ENCODE measurements at places on chromosomes 7 and 10.

GRCh38 chr10:45581582-45582385 lies 90.8 kb downstream of the ZFAND4 start:
- DNase-seq = no peak

DNA sequence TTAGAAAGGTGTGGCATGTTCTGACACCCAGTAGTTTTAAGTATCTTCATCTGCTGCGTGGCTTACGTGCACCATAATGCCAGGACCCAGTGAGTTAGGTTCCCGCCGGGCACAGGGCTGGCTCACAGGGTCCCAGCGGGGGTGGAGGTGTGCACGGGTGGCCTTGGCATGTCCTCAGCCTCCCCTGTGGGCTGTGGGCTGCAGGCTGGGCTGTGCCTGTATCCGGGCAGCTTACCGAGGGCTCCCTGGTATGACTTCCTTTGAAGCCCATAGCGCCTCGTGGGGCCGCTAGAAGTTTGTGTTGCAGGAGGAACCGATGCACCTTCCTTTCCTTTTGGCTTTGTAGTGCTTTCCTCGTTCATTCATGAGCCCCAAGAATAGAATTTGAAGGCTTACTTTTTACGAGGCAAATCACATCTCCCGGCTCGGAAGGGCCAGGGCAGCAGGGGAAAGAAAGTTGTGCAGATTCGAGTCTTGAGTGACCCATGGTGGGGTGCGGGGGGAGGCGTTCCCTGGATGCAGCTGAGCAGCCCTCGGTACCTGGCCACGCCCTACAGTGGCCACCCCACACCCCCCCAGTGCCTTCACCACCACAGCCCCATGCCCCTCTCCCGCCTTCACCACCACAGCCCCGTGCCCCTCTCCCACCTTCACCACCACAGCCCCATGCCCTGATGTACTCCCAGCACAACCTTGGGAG lies 113.2 kb downstream of the WDR37 start:
- DNase-seq = peak; percentile 58

GRCh38 chr7:116180302-116180701 lies 30.0 kb upstream of the TES start:
- no peak for DNase-seq

DNA sequence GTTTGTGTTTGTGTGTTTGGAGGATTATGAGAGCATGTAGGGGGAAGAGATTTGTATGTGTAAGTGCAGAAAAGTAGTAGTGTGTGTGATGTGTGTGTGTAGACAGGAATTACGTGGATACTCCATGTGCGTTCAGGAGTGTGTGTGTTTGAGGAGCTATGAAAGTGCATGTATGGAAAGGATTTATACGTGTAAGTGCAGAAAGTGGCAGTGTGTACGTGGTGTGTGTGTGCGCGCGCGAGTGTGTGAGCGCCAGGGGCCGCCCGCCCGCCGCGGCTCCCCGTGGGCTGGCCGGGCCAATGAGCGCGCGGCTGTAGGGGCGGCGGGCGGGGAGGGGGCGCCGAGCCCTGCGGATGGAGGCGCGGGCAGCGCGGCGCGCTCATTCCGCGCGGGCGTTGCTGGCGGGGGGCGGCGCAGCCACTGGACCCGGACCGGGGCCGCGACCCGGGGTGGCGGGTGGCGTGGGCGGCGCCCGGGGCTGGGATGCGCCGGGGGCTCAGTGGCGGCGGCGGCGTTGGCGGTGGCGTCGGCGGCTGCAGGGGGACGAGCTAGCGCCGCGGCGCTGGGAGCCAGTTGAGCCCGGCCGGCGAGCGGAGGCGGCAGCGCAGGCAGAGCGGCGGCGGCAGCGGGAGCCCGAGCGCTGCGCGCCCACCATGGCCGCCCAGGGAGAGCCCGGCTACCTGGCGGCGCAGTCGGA lies at the start of gene BICC1:
Gene BICC1, plus strand, starts transcription at position 382 of the 697 bp plus-strand sequence. Its CDS starts 272 bp downstream, at position 654.
- DNase-seq = peak; percentile 58

- no peak for DNase-seq
These were observed 135.9 kb downstream of the MAD1L1 start for GRCh38 chr7:2096692-2097387.

DNA sequence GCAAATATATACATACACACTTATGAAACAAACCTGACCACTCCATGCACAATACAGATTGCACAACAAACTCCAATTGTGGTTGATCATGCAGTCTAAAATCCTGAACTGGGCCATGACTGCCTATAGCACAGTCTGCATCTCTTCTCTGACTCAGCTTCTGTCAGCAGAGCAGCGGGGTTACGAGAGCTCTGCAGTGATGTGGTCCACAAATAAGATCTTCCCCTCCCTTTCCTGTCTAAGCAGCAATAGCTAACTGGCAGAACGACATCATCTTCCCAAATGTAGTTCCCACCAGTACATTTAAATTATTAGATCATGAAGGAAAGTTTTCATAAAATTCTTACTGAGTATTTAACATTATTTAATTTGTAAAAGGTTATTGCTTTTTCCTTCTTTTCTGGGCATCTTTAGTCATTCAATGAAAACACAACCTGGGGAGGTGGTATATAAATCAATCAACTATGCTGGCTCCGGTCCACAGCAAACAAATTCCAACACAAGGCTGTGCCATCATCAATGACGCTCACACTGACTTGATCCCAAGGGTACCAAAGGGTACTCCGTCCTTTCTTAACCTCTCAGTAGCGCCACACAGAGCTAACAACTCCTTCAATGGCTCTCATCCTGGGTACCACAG lies 17.1 kb downstream of the ARHGAP21 start:
- peak; percentile 68 for DNase-seq

DNA sequence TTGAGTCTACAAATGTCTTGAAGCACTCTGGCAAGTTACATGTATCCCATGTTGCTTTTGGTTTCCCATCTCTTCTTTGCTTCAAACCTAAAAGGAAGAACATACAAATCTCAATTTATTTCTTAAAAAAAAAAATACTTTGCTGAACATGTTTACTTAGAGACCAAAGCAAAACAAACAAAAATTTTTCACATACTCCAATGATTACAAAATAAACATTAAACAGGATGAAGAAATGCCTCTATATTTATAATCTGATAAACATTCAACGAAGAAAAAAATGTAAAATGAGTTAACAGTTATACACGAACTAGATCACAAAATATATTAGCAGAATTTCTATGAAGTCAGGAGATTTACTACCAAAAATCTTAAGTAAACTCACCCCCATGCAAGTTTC lies 31.3 kb downstream of the FAM204A start:
- DNase-seq = no peak

GRCh38 chr7:151231080-151231479 lies 1.2 kb upstream of the CHPF2 start:
- no peak for DNase-seq

- DNase-seq = no peak
These were observed 56.6 kb upstream of the STEAP4 start for GRCh38 chr7:88363249-88363648.

DNA sequence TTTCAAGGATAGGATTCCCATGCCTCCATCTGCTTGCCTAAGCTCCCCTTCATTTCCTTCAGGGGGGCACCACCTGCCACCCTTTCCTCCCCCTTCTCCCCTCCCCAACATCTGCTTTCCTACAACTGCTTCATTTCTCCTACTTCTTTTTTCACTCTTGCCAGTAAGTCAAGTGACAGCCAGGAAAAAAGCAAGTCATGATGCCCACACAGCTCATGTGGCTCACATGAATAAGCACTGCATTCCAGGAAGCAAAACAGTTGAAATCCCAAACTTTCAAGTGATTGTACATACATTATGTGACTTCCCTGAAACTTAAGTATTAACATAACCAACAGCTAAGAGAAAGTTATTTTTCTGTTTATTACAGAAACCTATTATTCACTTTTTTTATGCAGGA lies 78.6 kb downstream of the TNS3 start:
- no peak for DNase-seq

- no peak for DNase-seq
These were observed 66.9 kb upstream of the ARHGAP21 start for GRCh38 chr10:24790599-24790998.

GRCh38 chr10:62021128-62021665 lies 119.7 kb downstream of the ARID5B start:
- no peak for DNase-seq

DNA sequence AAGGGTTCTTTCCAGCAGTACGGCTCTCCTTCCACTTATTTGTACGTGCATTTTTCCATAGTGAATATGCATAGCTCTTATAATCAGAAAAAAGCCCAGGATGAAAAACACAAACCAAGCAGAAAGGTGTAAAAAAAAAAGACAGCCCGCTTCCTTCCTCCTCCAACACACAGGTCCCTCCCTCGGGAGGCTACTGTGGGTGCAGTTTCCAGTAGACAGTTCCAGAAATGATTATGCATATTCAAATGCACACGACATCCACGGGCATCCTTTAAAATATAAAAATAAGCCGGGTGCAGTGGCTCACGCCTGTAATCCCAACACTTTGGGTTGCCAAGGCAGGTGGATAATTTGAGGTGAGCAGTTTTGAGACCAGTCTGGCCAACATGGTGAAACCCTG lies 59.9 kb downstream of the TNRC18 start:
- DNase-seq = no peak

DNA sequence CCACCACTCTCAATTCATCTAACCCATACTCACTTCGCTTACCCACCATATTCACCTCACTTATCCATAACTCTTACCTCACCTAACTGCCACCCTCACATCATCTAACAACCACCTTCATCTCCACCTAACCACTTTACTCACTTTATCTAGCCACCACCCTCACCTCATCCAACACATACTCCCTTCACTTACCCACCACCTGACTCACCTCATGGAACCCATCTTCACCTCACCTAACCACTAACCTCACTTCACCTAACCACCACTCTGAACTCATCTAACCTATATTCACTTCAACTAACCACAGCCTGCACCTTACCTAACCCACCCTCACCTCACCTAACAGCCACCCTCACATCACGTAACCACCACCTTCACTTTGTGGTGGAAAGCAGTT lies 84.2 kb downstream of the VIPR2 start:
- no peak for DNase-seq

GRCh38 chr10:23884670-23885069 lies 324.3 kb upstream of the KIAA1217 start:
- DNase-seq = no peak

DNA sequence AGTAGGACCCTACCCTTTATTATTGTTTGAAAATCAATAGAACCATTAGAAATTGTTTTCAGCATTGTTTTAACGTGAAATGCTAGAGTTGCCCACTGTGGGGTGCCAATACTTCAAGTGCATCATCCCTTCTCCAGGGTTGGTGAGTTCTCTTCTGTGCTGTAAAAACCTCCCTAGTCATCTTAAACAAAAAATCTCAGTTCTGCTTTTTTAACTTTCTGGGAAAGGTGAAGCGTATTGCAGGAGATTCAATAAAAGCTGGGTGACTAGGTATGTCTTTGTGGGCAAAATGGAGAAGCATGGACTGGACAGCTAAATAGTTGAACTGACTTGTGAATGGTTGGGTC lies 699.1 kb downstream of the SUGCT start:
- DNase-seq = no peak

GRCh38 chr7:30310674-30311362 lies 26.4 kb downstream of the ZNRF2 start:
- no peak for DNase-seq

GRCh38 chr10:132232023-132232951 lies 45.5 kb downstream of the DPYSL4 start:
- no peak for DNase-seq

GRCh38 chr7:20541608-20542349 lies 73.7 kb upstream of the ABCB5 start:
- DNase-seq = no peak

DNA sequence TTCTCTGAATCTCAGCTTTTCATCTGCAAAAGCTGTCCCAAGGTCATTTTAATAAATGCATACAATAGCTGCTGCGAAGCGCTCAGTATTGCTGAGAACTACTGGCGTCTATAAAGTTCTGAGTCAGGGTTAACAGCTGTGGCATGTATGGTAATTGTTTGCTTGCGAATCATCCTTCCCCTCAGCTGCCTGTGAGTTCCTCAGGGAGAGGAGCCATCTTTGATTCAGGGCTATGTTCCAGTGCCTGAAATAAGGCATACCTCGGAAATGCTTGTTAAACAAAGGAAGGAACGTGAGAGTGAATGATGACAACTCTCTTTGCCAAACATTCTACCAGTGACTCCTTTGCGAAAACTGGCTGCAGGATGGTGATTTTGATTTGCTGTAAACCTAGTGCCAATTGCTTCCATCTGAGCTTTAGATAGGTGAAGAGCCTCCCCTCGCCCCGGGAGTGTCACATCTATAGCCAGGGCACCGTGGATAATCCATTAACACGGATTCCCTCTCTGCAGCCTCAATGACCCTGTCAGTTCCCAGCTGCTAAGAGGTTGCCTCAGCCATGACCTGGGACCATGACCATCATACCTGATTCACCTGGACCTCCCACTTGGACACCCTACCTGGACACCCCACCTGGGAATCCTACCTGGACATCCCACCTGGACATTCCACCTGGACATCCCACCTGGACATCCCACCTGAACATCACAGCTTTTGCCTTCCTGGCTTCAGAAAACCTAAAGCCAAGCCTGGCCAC lies 39.6 kb downstream of the GPRIN2 start:
- peak; percentile 56 for DNase-seq

- DNase-seq = no peak
These were observed 63.1 kb downstream of the TMEM209 start for GRCh38 chr7:130141884-130142653.

DNA sequence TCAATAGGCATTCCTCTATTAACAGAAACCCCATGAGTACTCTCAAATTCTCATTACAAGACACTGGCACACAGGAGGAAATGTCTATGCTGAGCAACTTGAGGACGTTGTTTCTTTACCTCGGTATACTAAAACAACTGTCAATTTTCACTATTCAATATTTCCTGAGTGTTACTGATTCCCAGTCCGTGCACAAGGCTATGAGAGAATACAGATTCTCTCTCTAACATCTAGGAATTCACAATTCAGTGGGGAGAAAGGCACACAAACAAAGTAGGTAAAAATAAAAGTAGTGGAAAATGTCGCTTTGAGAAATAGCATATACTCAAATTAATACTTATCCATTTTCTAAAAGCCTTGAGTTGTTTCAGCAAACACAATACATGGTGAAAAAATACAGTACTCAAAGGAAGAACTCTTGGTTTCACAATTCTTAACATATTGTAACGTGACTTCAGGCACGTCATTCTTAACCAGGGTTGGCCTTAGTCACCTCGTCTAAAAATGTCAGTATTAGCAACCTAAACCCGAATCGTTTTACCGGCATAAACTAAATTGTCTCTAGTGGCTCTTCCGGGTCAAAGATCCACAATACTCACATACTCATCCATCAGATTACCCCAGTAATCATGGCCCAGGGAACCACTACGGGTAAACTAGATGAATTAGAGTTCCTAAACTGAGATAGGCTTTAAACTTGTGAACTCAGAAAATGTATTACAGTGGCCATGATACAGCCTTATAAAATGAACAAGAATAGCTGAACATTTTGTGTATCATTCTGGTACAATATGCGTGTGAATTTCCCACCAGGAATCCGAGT lies 1.5 kb downstream of the IPMK start:
- no peak for DNase-seq

DNA sequence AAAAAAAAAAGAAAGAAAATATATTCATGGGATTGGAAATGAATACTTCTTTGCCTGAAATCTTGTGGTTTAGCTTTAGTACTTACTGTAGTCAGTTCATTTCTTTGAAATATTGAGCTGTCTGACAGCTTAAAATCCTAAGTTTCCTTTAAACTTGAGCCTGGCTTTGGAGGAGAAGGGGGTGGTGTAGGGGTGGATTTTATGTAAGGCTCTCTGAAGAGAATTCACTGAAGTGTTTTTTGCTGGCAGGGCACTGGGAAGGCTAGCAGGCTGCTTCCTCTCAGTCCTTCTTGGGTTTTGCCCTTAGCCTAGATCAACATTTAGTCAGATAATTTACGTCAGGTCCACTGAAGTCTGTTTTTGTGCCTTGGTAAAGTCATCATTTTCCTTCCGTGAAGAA lies 516.5 kb downstream of the AUTS2 start:
- DNase-seq = no peak

GRCh38 chr10:86064219-86064618 lies 302.4 kb downstream of the GRID1 start:
- DNase-seq = no peak
